Breast epithelium (tissue), 4 donors: ENCODE measurements at places on chromosomes 3 and 15.

- DNase-seq, result no peak
These were observed 68.9 kb upstream of the ZNF280D start for GRCh38 chr15:56802161-56802560.

- no peak for DNase-seq
These were observed 500.0 kb upstream of the IL12A start for GRCh38 chr3:159488602-159489001.

DNA sequence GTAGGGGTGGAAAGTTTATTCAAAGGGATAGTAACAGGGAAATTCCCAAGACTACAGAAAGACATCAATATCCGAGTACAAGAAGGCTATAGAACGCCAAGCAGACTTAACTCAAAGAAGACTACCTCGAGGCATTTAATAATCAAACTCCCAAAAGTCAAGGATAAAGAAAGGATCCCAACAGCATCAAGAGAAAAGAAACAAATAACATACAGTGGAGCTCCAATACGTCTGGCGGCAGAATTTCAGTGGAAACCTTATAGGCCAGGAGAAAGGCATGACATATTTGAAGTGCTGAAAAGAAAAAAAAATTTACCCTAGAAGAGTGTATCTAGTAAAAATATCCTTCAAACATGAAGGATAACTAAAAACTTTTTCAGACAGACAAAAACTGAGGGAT lies 95.6 kb downstream of the DMXL2 start:
- no peak for DNase-seq

DNA sequence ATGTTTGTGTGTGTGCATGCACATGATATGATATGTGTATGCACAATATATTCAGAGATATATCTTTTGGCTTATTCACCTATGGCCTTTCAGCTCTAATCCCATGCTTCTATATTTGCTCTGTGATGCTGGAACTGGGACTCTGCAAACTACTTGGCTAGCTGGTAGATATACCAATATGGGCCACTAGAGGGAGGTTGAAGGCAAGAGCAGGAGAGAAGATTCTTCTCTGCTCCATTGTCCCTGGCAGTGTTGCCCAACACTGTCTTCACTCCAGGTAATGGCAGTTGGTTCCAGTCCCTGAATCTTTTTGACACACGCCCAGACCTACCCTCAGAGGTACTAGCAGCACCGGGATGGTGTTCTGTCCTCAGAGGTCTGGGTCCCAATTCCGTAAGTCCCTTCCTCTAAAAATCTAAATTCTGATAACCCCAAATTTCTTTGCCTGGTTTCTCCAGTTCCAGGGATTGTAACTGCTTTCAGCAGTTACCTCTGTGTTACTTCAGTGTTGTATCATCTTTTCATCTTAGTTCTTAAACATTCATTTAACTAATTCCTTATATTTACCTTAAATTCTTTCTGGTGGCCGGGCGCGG lies 44.7 kb downstream of the GTPBP8 start:
- no peak for DNase-seq

DNA sequence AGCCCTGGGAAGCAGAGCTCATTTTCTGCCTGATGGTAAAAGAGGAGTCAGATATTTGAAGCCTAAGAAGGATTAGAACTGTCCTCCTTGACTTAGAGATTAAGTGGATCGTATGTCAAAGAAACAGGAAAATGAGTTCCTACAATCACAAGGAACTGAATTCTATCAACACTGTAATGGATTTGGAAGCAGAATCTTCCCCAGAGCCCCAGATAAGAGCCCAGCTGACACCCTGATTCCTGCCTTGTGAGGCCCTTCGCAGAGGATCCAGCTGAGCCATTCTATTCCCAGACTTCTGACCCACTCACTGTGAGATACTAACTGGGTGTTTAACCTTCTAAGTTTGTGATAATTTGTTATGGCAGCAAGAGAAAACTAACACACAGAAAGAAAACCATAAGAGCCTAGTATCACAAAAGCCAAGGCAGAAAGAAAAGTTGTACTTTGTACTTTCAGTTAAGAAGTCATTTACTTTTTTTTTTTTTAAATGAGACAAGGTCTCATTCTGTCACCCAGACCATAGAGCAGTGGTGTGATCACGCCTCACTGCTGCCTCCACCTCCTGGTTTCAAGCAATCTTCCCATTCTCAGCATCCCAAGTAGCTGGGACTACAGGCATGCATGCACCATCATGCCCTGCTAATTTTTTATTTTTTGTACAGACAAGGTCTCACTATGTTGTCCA lies 61.1 kb upstream of the ZBTB20 start:
- no peak for DNase-seq

DNA sequence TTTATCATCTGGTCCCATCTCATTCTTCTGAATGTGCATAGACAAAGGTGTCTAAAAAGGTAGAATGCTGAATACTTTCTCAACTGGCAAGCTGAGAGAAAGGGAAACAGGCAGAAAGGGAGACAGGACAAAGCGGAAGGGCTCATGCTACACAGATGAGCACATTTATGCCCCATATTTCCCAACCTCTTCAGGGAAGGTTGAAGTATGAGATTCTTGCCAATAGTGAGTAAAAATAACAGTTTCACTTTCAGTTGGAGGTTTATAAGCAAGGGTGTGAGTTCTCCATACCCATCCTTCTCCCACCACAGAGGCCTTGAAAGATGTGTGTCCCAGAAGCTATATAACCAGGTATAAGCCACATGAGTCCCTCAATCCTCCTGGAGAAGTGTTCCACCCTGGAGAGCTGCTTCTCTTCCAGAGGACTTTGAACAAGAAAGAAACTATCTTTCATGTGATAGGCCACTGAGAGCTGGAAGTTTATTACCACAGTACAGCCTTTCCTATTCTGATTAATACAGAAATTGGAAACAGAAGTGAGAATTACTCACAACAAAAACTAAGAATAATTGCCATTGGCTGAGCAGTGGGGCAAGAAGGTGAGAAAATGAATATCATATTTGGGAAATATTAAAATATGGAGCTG lies 709.4 kb upstream of the NR2F2 start:
- DNase-seq, result no peak

DNA sequence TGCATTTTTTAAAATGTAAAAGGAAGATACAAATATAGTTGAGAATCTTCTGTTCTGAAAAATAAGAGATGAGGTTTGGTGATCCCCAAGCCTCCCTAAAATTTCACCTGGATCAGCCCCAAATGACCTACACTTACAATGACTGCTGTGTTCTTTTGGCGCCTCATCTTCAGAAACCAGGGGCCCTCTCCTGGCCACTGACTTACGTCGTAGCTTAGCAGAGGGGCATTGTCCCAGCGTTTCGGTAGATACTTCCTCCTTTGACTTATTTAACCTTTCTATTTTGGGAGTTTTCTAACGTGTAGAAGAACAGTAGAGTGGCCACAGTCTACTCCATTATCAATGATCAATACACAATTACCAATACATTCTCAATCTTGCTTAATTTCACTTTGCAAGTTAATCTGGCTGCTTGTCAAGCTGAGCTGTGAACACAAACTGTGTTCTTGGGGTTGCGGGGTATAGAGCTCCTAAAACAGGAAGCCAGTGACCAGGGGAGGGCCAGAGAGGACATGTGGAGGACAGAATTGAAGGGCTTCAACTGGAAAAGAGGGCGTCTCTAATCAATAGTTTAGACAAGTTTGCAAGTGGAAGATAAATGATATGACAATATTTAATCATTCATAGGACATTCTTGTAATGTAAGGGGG lies 419.5 kb downstream of the LPP start:
- DNase-seq, result no peak

DNA sequence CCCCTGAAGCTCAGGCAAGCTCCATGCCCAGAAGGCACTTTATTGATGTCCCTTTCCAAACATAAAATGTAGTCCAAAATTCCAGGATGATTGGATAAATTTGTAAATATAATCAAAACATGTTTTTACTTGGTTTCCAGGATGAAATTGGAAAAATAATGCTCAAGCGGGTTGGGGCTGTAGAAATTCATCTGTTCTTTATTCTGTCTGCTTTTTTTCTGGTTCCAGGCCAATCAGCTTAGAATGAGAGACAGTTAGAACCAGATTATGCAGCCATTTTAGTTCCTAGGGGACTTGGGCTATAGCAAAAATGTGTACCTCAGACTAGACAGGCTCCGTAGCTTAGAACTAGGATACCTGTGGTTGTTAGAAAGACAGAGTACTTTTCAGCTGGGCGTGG lies 450.8 kb downstream of the MCTP2 start:
- no peak for DNase-seq

DNA sequence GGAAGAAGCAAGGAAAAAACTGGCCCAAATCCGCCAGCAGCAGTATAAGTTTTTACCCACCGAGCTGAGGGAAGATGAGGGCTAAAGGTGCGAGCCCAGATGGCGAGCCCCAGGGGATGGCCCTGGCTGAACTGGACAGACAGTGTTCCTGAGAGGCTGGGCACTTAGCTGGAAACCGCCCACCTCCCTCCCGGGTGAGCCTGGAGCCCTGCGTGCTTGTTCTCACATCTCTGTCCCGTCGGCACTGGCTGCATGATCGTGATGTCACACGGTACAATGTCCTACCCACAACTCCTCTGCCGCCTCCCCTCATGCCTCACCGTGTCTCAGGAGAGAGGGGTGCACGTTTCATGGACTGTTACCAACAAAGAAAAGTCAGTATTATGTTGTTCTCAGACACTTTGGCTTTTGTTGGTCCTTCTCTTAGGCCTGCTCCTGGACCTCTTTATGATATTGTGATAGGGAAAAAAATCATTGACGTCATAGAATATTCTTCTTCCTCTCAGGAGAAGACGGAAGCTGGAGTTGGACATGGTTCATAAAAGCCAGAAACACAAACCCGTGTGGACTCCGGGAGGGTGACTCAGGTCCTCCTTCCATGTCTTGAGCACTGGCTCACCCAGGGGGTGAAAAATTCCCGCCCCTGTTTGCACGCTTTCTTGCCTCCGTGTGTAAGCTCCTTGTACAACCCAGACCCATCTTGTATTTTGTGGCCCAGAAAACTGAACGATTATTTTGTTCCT lies 201.8 kb upstream of the TPM1 start:
- DNase-seq, result no peak

DNA sequence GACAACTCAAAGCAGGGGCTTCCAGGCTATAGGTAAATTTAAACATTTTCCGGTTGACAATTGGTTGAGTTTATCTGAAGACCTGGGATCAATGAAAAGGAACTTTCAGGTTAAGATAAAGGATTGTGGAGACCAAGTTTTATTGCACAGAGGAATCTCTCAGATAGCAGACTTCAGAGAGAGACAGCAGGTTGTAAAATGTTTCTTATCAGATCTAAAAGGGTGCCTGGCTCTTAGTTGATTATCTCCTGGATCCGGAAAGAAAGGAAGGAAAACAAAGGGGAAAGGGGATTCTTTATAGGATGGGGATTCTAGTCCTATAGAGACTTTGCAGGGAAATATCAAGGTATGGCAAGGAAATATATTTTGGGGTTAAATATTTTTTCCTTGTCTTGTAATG lies 951.3 kb upstream of the SEMA6D start:
- no peak for DNase-seq

DNA sequence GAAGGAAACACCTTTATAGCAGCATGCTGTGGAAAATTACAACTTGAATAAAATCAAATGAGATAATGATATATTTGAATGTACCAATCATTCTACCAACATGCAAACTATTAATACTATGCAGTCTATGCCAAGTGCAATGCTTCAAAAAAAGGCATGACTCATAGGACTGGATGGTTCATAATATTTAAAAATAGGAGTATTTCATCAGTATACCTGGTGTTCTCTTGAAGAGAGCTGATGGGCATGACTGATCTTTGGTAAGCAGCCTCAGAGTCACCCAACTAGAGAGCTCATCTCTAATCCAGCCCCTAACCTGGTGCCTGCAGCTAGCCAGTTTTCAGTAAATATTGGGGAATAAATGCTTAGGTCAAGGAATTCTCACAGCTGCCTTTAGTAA lies 434.7 kb upstream of the ARRDC4 start:
- DNase-seq, result no peak

- no peak for DNase-seq
These were observed 76.0 kb upstream of the DCBLD2 start for GRCh38 chr3:98977520-98977919.

GRCh38 chr3:140023616-140024530 lies 88.9 kb downstream of the CLSTN2 start:
- no peak for DNase-seq

- DNase-seq, result no peak
These were observed 60.5 kb downstream of the RAB7A start for GRCh38 chr3:128786434-128787020.

DNA sequence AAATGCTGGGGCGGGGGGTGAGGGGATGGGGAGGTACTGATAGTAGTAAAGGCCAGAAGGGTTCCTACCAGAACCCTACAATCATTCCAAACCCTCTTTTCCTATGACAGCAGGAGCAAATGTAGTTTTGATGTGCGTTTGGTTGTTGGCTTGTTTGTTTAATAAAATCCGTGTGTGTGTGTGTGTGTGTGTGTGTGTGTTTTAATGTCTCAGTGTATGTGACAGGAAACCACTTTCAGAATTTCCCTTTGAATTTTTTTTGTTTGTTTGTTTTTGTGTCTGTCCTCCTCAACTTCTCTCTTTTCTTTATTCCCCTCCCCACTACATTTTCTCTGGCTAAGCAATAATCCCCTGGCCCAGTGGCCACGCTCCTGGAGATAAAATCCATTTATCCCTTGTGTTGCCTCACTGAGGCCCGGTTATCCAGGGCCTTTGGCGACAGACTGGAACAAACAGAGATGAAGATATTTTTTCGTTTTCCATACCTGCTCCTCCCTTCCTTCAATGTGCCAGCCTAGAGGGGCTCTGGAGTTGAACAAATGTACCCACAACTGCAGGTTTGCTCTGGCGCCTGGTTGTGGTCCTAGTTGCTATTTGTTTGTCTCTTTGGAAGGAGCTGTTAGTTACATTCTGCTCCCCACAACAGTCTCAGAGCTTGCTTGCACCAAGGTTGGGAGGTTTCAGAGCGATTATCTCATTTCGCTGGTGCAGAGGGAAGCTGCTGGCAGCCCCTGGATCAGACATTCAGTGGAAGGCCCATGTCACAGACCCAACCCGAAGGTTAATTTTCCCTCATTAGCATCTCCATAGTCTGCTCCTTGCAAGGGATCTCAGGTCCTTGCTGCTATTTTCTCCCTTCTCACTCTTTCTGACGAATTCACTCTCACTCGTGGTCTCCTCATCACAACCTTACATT lies 17.9 kb downstream of the NR2F2 start:
- no peak for DNase-seq

- DNase-seq, result no peak
These were observed 3.5 kb downstream of the ZNF710 start for GRCh38 chr15:90004671-90005070.

DNA sequence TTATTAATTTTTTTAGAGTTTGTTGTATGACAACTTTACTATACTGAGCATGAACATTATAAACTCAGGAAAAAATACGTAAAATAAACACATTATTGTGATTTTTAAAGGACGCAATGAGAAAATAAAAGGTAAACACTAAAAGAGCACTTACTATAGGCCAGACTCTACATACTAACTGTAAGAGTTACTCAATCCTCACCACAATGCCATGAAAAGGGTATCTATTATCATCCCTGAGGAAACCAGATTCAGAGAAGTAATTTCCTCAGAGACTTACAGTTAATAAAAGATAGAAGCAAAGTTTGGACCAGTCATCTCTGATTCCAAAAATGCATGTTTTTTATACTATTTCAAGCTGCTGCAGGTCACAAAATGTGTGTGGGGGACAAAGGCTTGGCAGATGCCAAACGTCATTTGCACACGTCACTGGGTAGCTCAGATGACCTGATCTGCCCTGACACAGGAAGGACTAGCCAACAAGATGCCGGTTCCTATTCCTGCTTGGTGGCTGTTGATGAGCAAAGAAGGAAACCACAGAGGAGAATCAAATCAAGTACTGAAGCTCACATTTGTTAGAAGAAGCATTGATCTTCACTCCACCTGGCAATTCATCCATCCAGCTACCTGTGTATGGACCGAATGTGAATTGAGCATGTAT lies 42.3 kb downstream of the KLHL6 start:
- DNase-seq, result no peak
